ENCODE measurements at places on chromosomes 1 and 21.

DNA sequence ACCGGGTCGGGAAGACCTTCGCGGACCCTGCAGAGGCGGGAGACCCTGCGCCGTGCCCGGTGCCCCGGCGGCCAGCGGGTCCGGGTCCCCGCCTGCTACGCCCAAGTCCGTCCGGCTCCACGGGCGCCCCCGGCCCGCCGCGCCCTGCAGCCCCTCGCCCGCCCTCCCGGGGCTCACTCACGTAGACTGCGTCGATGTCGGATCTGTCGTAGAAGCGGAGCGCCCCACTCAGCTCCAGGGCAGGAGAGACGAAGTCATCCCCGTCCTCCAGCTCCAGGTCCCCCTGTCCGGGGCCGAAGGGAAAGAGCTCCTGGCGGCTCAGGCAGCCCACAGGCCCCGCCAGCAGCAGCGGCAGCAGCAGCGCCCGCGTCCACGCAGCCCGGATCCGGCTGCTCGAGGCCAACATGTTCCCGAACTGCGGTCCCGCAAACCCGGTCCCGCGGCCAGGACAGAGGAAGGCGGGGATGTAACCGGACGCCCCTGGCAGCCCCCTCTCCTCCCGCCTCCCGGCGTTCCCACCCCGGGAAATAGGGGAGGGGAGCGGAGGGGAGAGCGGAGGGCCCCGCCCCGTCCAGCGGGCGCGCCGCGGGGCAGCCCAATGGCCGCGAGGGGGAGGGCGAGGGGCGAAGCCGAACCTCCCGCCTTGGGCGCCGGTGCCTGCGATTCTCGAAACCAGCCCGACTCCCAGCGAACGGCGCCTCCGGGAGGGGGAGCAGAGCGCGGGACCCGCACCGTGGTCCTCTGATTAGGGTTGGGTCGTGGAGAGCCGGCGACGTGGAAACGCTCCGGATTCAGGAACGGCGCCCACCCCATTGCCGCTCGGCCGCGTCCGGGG, at the start of gene NID1:
NID1 (minus strand) TSS at position 417 of the 835 bp plus-strand sequence; CDS start at position 406, 11 bp downstream.
- DNase-seq = peak; percentile 90

DNA sequence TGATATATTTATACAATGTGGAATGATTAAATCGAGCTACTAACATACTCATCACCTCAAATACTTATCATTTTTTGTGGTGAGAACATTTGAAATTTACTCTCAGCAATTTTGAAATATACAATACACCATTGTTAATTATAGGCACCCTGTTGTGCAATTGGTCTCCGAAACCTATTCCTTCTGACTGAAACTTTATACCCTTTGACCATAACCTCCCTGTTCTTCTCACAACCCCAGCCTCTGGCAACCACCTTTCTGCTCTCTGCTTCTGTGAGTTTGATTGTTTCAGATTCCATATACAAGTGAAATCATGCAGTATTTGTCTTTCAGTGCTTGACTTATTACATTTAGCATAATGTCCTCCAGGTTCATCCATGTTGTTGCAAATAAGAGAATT, 49.5 kb downstream of the SETD4 start:
- no peak for DNase-seq

DNA sequence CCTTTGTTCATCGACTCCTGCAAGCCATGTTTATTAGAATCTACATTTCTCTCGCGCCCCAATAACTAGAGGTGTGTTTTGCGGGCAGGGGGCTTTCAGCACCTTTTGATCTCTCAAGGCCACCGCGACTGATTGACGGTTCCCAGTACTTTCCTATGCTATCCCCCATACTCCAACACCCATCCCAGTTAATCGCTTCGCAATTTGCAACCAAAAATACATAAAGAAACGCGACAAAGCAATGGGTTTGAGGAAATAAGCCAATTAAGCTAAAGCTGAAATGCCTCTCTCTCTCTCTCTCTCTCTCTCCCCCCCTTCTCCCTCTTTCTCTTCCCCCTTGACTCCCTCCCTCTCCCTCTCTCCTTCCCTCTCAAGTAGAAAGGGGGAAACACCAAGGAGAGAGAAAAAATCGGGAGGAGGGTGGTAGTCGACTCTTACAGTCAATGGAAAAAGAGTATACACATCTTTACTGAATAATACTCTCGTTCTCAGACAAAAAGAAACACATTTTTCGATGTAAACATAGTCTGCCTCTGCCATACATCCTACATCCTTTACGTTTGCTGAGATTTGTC, 128.0 kb upstream of the DPYD start:
- DNase-seq = peak; percentile 9

DNA sequence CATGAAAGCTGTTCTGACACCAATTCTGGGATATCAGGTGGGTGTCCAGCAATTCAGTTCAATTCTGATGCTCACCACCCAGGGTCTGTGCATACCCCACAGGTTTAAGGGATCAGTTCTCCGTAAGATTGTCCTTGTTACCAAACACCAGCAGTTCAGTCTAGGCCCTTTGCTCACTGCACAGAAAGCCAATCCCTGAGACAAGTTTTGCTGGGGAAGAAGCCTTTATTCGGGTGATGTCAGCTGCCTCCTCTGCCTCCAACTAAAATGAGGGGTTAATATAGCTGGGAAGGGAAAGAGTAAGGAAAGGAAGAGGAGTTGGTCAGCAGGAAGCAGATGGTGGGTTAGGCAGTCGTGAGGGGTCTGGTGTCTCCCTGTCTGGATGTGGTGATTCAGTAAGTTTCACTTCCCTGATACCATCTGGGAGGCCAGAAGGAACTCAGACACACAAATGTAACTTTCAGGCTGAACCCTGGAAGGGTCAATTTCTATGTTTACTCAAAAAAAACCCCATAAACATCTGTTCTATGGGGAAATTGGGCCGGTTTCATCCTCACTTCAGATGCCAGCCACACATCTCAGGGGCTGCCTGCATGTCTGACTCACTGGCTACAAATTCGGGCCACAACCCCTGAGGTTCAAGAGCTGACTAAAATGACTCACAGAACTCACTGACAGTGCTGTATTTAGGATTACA, 83.3 kb upstream of the PGBD5 start:
- peak; percentile 52 for DNase-seq

GRCh38 chr1:104488296-104489015, 738.8 kb downstream of the AMY1C start:
- DNase-seq = no peak

GRCh38 chr21:42855937-42856335, 23.4 kb downstream of the WDR4 start:
- DNase-seq = no peak

DNA sequence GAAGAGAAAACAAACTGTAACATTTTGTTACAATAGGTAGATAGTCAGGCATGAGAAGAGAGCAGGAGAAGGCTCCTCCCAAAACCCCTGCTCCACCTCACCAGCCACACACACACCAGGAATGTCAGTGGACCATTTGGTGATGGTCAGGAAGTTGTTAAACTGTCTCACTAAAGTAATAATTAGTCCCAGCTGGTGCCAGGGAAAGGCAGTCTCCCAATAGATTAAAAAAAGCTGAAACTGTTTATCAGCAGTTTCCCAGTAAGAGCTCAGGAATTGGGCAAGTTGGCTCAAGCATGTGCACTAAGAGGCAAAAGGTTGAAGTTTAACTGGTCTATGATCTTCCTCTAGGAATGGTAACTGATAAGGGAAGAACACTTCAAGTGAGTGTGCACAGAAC, 249.6 kb downstream of the COL11A1 start:
- DNase-seq = no peak

DNA sequence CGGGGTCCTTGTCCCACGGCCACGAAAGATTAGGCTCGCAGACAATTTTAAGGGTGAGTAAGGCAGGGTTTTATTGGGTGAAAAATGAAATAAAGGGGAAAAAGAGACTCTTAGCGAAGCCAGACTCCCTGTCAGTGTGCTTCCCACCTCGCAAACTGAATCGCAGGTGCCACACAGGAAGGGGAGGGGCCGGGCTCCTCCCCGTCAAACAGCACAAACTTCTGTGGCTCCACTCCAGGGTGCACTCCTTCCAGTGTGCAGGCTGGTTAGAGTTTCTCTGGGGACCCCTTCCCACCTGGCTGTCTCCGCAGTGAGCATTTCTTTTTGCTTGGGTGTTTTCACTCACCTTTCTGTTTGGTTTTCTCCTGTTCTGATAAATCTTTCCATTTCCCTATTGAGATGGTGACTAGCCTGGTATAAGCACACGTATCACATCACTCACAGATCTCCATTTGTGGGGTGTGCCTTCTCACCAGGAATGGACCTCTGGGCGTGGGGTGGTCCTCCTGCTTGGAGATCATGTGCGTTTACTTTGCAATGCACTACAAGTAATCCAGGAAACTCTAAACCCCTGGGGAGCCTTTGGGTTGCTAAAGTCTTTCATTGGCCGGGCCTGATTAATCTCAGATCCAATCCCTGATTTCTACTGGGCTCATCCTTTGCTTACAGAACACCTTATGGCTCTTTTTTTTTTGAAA, 37.6 kb upstream of the GALNT2 start:
- no peak for DNase-seq

GRCh38 chr1:199918196-199918769, 109.2 kb upstream of the NR5A2 start:
- DNase-seq = no peak

DNA sequence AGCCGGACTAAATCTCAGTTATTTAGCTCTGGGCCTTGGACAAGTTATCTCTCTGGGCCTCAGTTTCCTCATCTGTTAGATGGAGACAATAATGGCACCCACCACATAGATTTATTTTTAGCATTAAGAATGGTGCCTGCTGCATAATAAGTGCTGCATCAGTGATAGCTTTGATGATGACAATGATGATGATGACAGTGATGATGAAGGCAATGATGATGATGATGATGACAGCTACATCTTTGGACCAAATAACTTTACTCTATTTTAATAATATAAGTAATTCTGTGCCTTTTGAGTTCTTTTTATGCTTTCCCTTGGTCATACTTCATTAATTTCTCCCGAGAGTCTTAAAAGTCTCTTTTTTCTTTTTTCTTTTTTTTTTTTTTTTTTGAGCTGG, 143.4 kb downstream of the C1orf21 start:
- no peak for DNase-seq

- DNase-seq = peak; percentile 68
Observed at GRCh38 chr1:206735553-206736031, 35.0 kb upstream of the IL19 start.

- no peak for DNase-seq
Observed at GRCh38 chr1:186435336-186435735, 25.6 kb downstream of the PDC start.

- no peak for DNase-seq
Observed at GRCh38 chr1:19081218-19081893, 124.9 kb upstream of the IFFO2 start.

DNA sequence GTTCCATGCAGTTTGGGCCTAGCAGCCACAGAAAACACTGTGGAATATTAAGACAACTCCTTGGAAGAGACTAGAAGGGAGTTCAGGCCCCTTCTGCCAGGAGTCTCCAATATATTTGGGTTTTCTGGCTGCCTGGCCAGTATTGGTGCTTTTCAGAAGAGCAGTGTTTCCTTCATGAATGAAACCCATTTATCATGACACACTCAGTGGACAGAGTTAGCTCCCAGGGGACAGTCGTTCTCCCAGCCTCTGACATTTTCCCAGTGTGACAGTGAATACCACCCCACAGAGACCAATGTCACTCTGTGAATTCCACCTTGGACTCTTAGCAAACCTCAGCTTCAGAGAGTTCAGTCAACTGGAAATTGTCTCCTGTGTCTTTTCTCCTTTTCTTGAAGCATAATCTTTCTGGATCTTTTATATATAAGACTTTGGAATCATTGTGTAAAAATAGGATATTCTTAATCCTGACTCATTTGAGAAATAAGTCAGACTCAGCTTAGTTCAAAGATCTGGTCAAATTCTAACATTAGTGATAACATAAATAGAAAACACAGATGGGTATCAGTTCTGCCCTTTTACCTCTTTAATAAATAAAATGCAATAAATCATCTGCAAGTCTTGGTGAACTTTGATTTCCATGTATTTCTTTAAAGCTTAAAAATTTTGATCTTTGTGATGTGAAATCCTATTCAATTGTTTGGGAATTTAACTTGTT, 40.4 kb downstream of the GNG12 start:
- no peak for DNase-seq

GRCh38 chr21:32768530-32768929, 3.0 kb downstream of the PAXBP1 start:
- no peak for DNase-seq

Data from hepatic stellate cell (primary cell).